ENCODE measurements at places on chromosomes 6 and 20. TPM values are rescaled to one million over a fixed set of nuclear protein-coding genes. Genes with fewer than 3 reads are reported as not detected.

The FRK gene
- total RNA-seq, result 1.5 TPM

The DNAH8 gene
- total RNA-seq, result 0.44 TPM

The FOXS1 gene
- not detected for total RNA-seq

The NKX2-4 gene
- not detected for total RNA-seq

The FNDC11 gene
- total RNA-seq, result 1.8 TPM

The PRSS16 gene
- not detected for total RNA-seq

The TENT5A gene
- total RNA-seq, result 27.2 TPM

The ABHD16A gene
- 47.6 TPM for total RNA-seq

The SHLD1 gene
- 0.50 TPM for total RNA-seq

The GSTA5 gene
- total RNA-seq, result not detected

The SAMHD1 gene
- total RNA-seq, result 43.7 TPM

The CD109 gene
- total RNA-seq, result 34.1 TPM

The PSORS1C2 gene
- not detected for total RNA-seq

The CLVS2 gene
- under 0.01 TPM for total RNA-seq

The SPATA25 gene
- 3.5 TPM for total RNA-seq

The KHDC1 gene
- total RNA-seq, result 8.1 TPM

The FKBP1C gene
- total RNA-seq, result 0.17 TPM

The DEFB132 gene
- total RNA-seq, result not detected

The TEAD3 gene
- total RNA-seq, result 13.5 TPM

The HTR1E gene
- total RNA-seq, result not detected

Data from smooth muscle cell of trachea (primary cell).